ENCODE measurements at places on chromosomes 1 and 21.

GRCh38 chr1:208189716-208190115 lies 54.5 kb downstream of the PLXNA2 start:
- DNase-seq = no peak

DNA sequence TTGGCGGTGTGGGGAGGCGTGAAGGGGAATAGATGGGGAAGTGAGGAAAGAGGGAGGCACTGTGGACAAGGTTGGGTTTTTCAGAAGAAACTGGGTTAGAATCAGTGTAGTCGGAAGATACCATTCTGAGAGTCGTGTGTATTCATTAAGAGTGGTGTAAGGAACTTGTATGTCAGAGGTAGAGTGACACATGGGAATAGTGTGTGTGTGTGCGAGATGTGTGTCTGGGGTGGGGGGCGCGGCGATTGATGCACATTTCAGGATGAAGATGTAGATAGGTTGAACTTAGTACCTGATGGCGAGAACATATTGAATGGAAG lies 878 bp downstream of the SMG7 start:
- DNase-seq = peak; percentile 16

DNA sequence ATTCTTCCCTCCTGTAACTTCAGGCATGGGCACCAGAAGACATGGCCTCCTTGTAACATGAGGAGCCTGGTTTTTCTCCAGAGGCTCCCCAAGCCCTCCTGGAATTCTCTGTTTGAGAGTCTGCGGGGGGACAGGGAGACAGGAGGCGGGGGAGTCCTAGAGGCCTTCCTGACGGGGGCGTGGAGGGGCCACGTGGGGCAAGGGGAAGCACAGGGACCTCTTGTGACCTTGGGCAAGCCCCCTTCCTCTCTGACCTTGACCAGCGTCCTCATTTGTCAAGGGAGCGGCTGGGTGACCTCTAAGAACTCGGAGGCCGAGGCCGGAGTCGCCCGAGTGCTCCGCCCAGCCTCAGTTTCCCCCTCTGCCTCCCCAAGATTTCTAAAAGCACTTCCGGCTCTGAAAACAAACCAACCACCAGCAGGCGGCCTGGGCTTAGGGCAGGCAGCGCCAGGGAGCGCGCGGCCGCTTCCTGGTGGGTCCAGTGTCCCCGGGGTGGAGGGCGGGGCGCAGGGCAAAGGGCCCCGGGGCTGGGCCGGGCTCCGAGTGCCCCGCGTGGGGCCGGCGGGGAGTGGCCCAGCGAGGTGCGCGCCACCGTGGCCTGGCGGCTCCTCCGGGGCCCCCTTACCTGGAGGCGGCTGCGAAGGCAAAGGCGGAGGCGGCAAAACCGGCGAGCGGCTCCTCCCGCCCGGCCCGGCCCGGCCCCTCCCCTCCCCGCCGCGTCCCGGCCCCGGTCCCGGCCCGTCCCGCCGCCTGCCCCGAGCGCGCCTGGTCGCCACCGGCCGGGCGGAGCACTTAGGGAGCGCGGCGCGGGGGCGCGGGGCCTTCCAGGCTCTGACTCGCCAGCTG lies at the start of gene TMCO4:
Gene TMCO4 (minus strand): TSS at position 687 of the 846 bp plus-strand sequence. CDS start 19,158 bp downstream, outside the sequence.
- DNase-seq = no peak

- no peak for DNase-seq
Measured at GRCh38 chr1:53869454-53870117, 20.0 kb downstream of the YIPF1 start.

DNA sequence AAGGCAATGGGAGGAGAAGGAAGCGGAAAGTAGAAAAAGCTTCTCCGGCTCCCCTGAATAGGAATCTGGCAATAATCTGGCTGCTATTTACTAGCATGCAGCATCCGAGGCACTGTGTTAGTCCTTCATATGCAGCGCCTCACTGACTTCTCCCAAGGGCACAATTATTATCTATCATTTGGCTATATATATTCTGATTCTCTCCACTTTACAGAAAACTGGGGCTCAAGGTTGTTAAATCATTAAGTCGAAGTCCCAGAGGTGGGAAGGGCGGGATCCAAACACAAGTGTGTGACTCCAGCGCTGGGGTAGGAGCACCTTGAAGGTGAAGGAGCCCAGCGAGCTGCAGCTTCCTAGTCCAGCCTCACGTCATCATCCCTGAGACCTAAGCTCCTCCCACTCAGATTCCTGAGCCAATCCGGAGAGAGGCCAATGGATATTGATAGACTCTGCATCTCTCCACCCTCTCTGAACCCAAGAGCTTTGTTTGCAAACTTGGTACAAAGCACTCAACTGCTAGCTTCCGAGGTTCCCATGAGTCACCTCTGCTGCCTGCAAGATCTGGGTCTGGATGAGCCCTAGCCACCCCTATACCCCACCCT lies 16.6 kb upstream of the EYA3 start:
- peak; percentile 89 for DNase-seq

DNA sequence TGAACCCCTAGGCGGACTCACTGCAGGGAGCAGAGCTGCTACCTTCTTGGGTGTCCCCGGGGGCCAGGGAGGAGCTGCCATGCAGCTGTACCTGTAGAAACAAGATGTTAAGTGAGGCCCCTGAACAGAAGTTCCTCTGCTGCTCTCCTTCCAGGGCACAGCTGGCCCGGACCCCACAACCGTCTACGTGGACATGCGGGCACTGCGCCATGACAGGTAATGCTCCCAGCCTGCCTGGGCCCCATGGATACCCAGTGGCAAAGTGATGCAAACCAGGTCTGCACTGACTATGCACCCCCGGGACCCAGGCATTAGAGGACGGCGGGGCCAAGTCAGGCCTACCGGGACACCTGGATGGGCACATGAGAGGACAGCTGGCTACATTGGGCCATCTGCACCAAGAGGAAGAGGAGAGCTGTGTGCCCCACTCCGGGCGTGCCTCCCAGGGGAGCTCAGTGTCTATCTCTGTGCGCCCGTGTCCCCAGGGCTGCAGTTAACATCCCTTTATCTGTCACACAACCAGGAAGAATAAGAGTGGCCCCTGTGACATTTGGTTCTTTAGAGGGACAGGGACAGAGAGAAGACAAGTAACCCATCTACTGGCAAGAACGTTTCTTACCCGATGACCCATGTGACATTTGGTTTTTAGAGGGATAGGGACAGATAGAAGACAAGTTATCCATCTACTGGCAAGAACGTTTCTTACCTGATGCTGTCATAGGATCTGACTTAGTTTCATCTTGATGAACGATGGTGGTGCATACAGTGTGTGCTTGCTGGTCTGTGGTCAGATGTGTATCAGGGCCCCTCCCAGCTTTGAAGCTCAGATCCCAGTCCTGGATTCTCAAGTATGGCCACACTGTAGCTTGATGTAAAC lies 44.1 kb downstream of the S100B start:
- no peak for DNase-seq

DNA sequence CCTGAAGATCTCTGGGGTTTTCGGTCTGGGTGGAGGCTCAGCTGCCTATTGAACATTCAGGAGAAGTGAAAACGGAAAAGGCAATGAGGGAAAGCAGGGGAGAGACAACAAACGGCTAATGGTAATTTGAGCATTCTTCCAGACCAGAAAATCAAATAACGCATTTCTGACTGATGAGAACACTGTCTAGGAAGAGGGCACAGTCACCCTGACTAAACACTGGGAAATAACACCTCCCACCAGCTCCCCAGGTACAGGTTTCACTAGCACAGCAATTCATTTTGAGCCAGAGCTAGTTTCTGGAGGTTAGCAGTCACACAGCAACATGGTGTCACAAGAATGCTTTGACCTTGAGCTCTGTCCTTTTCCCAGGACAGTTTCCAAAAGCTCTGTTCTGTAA lies 21.1 kb downstream of the NCF2 start:
- peak; percentile 47 for DNase-seq

DNA sequence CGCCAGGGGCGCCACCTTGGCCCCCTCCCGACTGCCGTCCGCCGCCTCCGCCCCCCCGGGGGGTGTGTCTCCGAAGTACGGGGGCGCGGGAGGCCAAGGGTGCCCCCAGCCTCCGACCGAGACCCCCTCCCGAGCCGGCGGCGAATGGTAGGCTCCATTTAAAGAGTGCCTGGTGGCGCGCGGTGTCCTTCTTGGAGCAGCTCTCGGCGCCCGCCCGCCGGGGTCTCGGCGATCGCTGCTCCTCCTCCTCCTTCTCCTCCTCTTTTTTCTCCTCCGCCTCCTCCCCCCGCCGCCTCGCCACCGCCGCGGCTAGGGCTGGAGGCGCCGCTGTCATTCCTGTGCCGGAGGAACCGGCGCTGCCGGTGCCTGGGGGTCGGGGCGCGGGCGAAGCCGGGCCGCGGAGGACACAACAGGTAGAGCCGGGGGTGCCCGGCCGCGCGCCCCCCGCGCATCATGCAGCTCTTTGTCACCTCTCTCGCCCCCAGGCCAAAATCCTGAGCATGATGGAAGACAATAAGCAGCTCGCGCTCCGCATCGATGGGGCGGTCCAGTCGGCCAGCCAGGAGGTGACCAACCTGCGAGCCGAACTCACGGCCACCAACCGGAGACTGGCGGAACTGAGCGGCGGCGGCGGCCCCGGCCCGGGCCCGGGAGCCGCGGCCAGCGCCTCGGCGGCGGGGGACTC lies at the start of gene KAZN:
Gene KAZN (plus strand): TSS at position 188 of the 685 bp plus-strand sequence.
- no peak for DNase-seq

GRCh38 chr1:218886101-218886871 lies 287.4 kb upstream of the LYPLAL1 start:
- DNase-seq = no peak

GRCh38 chr1:3821004-3821403 lies 24.7 kb upstream of the LRRC47 start:
- DNase-seq = peak; percentile 69

DNA sequence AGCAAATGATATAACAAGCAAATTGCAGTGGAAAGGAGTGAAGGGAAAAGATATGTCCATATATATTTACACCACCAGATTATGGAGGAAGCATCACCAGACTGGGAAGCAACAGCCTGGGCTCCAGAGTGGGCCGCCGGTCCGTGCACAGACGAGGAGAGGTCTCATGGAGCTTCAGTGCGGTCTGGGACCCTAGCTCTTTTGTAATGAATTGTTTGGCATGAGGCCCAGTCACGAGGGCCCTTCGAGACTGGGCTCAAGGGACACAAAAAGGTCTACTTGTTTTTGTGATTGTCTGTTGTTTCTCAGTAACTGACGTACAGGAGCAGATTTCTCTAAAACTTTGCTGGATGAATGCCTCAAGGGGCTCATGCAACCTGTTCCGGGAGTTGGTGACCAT lies 12.9 kb upstream of the STUM start:
- DNase-seq = no peak

DNA sequence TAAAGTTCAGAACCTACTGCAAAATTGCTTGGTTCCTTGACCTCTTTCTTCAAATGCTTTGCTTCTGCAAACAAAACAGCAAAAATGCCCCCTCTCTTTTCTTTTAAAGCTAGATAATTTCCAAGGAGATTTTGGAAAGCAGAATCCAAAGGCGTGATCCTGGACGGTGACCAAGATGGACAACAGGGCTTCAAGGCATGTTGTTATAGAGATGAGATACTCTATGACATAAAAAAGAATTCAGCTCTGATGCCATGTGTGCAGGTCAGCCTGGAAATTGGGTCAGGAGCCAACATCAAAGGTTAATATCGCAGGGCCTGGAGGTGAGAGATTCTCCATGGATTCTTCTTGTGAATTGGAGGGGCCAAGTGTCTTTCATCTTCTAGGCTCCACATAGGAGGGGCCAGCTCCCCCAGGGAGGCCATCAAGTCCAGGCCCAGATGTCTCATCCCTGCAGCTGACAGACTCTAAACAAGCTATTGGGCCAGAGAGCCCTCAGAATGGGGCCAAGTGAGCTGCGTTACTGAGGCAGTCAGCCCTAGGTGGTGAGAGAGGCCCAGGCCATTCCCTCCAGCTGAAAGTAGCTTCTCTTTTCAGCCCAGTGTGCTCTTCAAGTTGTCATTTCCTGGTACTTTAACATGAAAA lies 45.5 kb downstream of the NMNAT2 start:
- DNase-seq = no peak

- peak; percentile 97 for DNase-seq
Measured at GRCh38 chr1:245091818-245092637, 62.8 kb upstream of the KIF26B start.

DNA sequence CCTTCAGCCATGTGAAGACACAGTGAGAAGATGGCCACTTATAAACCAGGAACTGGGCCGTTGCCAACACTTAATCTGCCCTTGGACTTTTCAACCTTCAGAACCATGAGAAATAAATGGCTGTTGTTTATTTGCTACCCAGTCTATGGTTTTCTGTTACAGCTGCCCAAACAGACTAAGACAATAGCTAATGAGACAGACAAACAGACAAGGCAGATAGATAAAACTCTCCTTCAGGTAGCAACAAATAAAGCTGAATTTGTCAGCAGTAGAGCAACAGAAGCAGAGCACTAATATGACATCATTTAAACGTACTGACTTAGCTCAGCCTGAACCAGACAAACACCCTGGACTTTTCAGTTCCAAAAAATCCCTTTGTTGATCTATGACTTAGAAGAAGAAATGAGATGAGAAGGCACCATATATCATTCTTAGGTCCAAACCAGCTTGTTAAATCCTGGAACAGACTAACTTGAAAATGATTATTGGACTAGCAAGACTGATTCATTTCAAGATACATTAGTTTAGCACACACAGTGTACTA lies 27.0 kb downstream of the ZZZ3 start:
- DNase-seq = no peak

DNA sequence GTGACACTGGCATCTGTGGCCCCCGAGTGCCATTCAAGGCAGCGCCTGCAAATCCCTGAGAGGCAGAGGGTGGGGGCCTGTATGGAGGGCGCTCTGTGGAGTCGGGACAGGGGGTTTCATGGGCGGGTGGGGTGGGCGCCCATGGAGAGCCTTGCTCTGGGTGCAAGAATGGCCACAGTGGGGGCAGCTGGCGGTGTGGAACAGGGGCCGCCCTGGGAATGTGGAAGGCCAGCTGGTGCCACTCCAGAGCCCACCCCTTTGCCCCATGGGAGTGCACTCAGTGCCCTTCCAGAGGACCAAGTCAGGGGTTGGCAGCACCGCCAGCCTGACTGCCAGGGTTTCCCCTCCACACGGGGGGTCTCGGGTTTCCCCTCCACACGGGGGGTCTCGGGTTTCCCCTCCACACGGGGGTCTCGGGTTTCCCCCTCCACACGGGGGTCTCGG lies 55.0 kb upstream of the TRAPPC10 start:
- no peak for DNase-seq

DNA sequence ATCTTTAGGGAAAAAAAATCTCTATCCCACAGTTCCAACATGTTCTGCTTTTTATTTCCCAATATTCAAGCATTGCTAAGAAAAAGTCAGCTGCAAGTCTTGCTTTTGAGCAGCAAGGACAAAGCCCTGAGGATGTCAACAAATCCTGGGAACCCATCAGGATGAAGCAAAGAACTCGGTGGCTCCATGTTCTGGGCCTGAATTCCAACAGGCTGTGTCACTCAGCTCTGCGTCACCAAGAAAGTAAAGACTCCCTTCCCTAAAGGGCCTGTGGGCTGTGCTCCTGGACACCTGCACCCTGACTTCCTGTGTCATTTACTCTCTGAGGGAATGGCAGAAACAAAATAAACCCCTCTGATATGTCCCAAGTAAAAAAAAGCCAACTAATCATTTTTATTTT lies 95.5 kb downstream of the TIAM1 start:
- peak; percentile 67 for DNase-seq
